ENCODE measurements at places on chromosomes 4 and X.
A peak's percentile ranks its signal among the peaks of the same experiment; 100 is the strongest.

DNA sequence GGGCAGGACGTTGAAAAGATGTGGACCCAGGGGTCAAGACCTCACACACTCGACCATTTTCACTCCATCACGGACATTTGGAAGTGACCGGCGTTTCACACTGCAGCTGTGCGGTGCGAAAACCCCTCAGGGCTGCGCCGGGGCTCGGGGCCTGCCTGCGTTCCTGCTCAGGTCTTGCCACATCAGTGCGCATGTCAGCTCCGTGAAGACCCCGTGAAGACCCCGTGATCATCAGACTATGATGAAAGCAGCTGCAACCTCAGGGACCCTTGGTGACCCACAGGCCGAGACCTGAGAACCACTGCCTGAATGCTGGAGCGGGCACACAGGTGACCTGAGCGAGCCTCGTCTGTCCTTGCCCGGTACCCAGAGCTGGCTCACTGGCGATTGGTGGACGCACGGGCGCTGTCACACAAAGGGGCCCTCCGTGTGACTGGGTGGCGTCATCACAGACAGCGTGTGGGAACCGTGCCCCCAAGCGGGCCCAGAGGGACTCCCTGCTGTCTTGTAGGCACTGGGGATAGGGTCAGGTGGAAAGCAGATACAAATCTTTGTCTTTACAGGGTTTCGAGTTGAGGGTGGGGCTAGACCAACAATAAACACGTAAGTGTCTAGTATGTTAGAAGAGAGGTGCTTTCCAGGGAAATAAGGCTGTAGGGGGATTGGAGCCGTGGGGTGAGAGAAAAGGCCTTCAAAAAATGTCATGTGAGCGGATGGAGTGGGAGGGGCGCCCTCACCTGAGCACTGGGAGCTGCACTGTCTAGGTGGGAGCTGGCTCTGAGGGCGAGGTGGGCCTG lies 12.7 kb downstream of the MSANTD1 start:
- DNase-seq: no peak

GRCh38 chrX:24124244-24124799 lies 25.2 kb upstream of the ZFX start:
- no peak for DNase-seq

- DNase-seq: no peak
Measured at GRCh38 chrX:65690057-65690855, 22.8 kb downstream of the MSN start.

- no peak for DNase-seq
Measured at GRCh38 chr4:159158083-159158617, 55.3 kb downstream of the RAPGEF2 start.

DNA sequence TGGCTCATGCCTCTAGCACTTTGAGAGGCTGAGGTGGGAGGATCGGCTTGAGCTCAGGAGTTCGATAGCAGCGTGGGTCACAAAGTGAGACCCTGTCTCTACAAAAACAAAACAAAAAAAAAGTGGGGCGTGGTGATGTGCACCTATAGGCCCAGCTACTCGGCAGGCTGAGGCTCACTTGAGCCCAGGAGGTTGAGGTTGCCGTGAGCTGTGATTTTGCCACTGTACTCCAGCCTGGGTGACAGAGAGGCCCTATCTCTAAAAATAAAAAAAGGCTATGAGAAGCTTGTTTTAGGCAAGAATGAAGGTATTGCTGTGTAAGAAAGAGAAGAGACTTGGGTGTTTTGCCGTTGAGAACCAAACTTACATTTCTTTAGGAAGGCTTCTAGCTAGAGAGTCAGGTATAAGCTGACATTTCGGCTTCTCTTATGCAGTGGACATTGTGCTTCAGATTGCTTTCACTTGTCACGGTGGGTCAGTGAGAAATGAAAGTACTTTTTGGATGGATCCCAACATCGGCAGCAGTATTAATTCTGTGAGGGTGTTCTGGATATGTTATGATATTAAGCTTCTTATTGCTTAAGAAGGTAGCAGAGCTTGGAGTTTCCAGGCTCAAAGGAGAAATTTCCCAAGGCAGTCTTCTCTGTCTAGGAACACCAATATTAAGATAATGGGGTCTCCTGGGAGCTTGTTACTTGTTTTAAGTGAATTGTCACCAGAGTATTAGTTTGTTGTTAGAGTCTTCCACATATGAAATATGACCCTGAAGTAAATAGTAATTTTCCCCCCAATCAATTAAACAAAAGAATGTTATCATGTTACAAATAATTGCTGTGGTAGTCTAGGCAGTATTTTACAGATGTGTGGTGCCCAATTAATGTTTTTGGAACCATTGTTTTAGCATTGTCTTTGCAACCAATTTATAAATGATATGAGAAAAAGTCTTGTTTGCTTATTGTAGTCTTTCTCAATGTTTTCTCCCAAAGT lies 17.6 kb downstream of the TMEM131L start:
- no peak for DNase-seq

DNA sequence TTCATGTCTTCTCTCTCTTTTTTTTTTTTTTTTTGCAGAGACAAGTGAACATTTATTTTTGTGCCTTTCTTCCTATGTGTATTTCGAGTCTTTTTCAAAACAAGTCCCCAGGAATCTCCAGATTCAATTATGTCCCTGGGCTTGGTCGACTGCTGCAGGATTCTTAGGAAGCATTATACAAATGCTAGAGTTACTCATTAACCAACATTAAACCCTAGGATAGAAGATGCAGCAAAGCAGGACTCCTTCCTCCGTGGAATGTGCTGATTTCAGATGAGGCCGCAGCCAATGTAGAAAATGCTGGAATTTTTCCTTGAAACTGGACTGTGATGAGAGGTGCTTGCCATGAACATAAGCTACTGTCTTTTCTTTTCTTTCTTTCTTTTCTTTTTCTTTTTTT lies 3.4 kb downstream of the ZNF81 start:
- no peak for DNase-seq

DNA sequence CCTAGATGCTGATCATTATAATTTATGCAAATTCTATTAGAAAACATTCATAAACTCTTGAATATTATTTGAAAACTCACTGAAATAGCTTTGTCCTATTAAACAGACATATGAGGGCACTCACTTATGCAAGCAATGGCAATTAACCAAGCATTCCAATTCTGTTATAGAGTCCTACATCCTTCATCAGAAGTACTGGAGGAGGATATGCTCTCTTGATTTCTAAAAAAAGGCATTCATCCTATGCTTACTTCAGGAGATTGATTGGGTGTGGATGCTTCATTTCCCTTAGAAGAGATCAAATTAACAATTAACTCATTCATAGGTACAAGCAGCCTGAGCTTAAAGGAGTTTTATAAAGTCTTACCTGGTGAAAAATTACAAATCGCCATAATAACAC lies 1317.2 kb downstream of the PCDH7 start:
- no peak for DNase-seq

DNA sequence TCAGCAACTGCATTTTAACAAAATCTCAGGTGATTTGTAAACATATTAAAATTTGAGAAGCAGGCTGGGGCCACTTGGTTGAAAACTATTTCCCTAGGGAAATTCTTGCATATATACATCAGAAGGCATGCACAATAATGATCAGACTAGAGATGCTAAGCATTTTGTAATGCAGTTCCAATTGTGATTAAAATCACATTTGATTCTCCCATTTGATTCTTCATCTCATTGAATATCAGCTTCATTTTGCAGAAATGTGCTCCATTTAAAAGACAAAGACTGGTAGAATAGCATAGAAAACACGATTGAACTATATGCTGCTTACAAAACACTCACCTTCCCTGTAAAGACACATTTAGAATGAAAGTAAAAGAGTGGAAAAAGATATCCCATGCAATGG lies 32.4 kb upstream of the FHIP1A start:
- no peak for DNase-seq

- DNase-seq: no peak
Measured at GRCh38 chrX:48490661-48491060, 14.7 kb downstream of the FTSJ1 start.

DNA sequence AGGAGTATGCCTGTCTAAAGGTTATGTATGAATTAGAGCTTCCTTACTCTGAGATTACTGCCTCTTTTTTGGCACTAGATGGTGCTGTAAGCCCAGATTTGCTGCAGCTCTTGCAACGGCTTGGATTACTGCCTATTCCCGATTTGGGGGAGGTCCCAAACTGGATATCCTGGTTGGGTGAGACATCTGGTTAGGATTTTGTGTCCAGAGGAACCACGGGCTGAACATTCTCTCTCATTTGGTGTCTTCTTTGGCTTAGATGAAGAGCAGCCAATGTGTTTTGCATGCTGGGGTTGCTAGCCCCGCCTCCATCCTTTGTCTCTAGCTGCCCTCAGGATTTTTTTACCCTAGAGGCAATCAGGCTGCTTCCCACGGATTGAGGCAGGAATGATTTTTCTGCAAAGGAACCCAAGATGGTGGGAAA lies 31.9 kb downstream of the F8A1 start:
- DNase-seq: peak; percentile 35

DNA sequence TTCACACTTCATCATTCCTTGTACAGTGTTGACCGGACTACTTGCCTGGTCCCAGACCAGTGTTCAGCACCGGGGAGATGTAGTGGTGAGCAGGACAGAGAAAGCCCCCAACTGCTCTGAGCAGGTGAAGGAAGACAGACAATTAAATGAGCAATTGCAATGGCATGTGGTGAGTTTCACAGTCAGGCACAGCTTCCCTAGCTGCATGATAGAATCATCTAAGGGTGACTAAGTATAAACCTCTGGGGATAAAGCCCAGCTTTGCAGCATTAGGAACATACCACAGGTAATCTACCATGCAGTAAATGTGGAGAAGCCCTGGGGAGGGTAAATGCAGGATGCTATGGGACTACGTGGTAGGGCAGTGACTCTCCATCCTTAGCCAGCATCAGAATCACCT lies 47.8 kb downstream of the TMA16 start:
- DNase-seq: no peak

DNA sequence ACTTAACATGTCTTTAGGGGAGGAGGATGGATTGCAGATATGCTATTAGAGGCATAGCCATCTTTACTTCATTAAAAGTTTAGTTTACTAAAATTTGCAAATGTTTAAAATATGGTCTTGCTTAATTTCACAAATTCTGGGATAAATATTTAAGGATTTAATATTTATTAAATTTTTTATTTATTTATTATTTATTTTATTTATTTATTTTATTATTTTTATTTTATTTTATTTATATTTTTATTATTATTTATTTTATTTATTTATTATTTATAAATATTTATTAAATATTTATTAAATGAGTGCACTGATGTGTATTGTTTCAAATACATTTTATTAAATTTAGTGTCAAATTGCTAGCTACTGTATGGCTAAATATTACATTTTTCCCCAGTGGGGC lies 46.0 kb downstream of the FAT4 start:
- DNase-seq: no peak

DNA sequence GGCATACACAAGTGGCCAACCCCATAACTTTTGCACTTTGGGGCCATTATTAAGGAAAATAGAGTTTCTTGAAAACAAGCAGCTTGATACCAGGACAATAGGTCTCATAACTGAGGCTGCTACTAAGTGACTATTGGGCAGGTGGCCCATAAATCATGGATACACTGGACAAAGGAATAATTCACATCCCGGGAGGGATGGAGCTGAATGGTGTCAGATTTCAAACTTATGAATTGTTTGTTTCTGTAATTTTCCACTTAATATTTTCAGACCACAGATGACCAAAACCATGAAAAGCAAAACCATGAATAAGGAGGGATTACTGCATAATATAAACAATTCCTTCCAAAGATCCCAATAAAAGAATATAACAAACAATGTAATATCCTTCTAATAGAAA lies 114.4 kb downstream of the WDFY3 start:
- DNase-seq: no peak

DNA sequence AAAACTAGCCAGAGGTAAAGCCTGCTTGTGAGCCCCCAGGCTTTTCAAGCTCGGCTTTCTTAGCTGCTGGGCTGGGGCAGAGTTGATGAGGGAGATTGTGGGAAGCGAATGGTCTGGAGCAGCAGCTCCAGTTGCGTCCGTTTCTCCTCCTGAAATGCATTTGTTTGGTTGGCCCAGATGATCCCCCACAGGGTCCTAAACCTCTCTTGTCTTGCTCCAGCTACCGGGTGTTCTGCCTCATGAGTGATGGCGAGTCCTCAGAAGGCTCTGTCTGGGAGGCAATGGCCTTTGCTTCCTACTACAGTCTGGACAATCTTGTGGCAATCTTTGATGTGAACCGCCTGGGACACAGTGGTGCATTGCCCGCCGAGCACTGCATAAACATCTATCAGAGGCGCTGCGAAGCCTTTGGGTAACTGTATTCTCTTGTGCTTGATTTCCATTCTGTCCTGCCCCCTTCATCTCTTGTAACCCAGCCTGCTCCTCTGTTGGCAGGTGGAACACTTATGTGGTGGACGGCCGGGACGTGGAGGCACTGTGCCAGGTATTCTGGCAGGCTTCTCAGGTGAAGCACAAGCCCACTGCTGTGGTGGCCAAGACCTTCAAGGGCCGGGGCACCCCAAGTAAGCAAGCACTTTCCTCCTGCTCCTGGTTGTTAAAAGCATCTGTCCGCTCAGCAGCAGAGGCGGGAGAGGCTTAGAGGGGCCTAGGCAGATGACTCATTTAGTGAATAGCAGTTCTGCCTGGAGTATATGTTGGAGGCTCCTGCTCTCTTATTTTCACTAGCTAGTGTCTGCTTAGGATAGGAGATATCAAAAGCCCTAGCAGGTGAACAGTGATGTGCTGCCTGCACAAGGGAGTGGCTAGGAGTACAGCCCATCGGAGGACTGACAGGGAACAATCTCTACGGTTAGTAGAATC lies 15.3 kb downstream of the TKTL1 start:
- DNase-seq: no peak

DNA sequence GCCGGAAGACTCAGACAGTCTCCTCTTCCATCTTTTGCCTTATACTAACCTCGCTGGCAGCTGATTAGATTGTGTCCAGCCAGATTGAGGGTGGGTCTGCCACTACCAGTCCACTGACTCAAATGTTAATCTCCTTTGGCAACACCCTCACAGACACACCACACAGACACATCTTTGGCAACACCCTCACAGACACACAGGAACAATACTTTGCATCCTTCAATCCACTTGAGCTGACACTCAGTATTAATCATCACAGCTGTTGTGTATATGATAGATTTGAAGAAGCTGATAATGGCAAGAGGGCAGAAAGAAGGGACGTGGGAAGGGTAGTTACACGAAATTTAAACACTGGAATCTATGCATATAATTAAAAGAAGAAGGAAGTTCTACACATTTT lies 139.5 kb downstream of the ANKRD50 start:
- DNase-seq: no peak

- no peak for DNase-seq
Measured at GRCh38 chrX:149372866-149373265, 132.2 kb downstream of the IDS start.

- peak; percentile 39 for DNase-seq
Measured at GRCh38 chr4:109359040-109359646, 56.7 kb upstream of the COL25A1 start.

- DNase-seq: no peak
Measured at GRCh38 chr4:132125131-132125530, 1024.0 kb upstream of the PCDH10 start.

DNA sequence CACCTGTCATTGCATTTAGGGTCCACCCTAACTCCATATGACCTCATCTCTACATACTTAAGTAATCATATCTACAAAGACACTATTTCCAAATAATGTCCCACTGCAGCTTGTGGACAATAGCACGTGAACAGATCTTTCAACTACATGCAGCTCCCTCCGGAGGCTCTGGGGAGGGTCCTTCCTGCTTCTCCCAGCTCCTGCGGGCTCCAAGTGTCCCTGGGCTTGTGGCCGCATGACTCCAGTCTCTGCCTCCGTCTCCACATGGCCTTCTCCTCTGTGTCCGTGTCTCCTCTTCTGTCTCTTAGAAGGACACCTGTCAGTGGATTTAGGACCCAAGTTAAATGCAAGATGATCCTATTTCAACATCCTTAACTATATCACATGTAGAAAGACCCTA lies 52.7 kb downstream of the ASMT start:
- no peak for DNase-seq
